T47D (cell line): ENCODE measurements at places on chromosomes 13 and 19.

- DNase-seq: no peak
Measured at GRCh38 chr19:29777781-29778309, 33.9 kb upstream of the CCNE1 start.

- no peak for DNase-seq
Measured at GRCh38 chr13:111978546-111978945, 88.4 kb upstream of the SOX1 start.

DNA sequence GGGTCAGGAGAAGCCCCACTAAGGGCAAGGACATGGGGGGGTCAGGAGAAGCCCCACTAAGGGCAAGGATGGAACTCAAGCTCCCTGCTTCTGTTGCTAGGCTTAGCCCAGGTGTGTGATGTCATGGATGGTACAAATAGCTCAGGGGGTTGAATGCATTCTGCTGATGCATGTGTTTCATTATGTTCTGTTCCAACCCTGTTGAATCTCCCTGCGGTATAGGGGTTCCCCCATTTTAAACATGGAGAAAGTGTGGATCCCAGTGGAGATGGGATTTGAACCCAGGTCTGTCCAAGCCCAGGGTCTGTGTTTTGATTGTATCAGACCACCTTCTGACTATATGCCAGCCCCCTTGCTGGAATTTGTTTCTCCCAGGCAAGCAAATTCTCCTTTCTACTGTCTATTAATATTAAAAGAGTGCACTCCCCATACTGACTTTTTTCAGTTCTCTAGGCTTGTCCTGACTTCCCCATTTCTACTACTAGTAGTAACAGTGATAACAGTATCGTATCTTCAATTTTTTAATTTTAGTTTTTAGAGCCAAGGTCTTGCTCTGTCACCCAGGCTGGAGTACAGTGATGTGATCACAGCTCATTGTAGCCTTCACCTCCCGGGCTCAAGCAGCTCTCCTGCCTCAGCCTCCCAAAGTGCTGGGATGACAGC, 6.7 kb downstream of the ZNF865 start:
- no peak for DNase-seq

GRCh38 chr19:44891016-44891882, at the start of gene TOMM40:
TOMM40 (plus strand) TSS chr19:44891254; CDS start chr19:44891416, 162 bp downstream.
- peak; percentile 99 for DNase-seq

GRCh38 chr13:23866420-23867026, 22.7 kb downstream of the MIPEP start:
- no peak for DNase-seq

GRCh38 chr19:33660410-33661124, 38.8 kb downstream of the CHST8 start:
- DNase-seq: no peak

GRCh38 chr13:106534639-106535551, 567 bp downstream of the EFNB2 start:
- peak; percentile 25 for DNase-seq

GRCh38 chr19:4389511-4390016, 10.8 kb downstream of the SH3GL1 start:
- DNase-seq: no peak

- no peak for DNase-seq
Measured at GRCh38 chr13:79869326-79869725, 388.4 kb downstream of the NDFIP2 start.

DNA sequence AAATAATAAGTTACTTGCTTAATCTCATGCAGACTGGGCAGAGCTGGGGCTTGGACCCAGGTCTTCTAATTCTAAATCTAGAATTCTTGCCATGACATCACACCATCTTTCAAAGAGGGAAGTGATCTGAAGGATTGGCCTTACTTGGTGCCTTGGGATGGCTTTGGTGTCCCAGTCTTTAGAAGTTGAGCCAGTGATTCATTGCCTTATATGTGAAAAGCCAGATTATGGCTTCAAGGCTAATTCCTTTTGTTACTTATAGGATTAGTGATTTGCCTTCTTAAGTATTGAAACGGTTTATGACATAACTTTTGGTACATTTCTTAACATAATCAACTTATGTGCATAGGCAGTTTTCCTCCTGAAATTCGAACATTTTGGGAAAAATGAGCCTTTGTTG, 14.9 kb downstream of the COG3 start:
- DNase-seq: no peak

- no peak for DNase-seq
Measured at GRCh38 chr13:31035185-31035965, 102.9 kb downstream of the TEX26 start.

DNA sequence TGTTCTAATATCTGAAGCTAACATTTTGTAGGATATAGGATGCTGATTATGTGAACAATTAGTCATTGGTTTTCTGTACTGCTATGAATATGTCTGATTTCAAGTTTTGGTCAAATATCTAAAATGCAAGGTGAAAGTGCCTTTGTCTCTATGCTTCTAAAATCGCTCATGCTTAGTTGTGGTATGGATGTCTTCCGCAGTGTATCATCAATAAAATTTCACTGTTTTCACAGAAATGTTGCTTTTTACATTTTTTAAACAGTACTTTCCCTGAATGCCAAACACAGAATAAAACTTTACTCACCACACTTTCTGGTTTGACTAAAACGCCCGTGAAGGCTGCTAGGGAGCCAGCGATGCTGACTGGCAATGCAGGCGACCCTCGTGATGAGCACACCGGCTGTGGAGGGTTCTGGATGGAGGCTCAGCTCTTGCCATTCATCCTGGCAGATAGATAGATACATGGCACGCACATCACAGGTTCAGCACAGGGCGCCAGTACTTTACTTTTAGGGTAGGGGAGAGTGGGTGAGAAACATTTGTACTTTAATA, 40.1 kb downstream of the SLC7A9 start:
- DNase-seq: no peak

- no peak for DNase-seq
Measured at GRCh38 chr13:109355166-109355565, 431.2 kb downstream of the IRS2 start.

GRCh38 chr19:8655340-8655709, 24.9 kb downstream of the NFILZ start:
- DNase-seq: no peak

DNA sequence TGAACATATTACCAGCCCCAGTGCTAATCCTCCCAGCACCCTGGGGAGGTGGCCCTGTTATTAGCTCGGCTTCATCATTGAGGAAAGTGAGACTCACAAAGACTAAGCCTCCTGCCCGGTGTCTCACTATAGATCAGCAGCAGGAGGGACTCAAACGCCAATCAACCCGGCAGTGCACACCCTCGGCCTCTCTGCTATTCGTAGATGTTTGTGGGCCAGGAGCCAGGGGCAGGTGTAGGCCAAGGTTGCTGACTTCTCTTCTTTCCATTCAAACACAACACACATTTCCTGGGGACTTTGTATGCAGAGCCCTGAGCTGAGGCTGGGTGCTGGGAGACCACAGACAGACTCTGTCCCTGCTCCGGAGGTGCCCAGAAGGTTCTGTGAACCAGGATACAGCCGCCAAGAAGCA, 9.4 kb upstream of the SBK3 start:
- no peak for DNase-seq

DNA sequence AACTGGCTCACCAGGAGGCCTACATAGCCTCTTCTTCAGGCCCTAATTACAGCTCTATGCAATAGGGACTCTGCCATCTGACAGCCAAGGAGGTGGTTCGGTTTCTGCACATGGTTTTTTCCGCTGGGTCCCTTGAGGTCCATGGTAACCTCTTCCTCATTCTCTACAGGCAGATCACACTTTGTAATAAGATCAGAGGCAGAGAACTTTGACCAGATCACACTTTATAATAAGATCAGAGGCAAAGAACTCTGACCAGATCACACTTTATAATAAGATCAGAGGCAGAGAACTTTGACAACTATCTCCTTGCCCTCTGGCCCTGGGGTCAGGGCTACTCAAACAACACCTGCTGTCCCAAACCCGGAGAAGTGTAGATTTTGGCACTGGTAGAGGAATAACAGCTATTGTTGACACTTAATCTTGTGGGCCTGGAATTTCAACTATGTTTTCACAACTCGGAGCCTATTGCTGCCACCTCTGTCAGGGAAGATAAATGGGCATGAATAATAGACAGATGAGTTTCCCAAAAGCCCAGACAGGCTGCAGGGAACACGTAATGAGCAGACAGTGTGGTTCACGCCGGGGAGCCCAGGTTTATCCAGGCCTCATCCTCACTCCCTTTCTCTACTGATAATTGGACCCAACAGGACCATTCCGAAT, 246.1 kb downstream of the UQCRFS1 start:
- DNase-seq: peak; percentile 37

DNA sequence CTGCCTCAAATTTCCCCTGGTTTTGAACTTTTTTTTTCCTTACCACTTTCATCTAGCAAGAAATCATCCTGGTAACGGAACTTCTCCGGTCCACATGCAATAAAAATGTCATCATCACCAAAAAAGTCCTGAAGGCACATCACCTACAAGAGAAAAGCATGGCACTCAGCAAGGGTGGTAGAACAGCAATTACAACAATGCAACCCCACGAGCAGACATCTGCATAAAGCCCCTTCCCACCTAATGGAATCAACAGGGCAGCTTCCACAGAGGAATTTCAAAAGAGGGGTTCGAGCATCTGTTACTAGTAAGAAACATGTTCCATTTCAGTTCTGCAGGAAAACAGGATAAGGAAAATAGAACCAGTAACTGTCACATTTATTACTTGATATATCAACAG, 183.9 kb downstream of the DCLK1 start:
- DNase-seq: no peak

- no peak for DNase-seq
Measured at GRCh38 chr19:10805065-10805757, 30.8 kb downstream of the TMED1 start.

DNA sequence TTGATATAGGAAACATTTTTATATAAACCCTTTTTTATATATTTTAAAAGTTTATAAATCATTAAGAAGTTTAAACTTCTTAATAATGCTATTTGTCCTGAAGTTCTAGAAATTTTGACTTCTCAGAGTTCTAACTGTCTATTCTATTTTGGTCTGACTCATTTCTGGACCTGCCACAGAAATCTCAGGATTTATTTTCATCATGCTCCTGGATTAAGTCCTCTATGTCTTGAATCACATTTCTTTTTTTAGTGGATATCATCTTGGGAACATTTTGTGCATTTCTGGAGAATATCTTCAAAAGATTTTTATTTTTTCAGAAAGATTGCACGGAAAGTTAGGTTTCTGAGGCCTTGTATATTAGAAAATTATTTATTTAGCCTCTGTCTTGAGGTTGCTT, 289.1 kb downstream of the NDFIP2 start:
- no peak for DNase-seq

- DNase-seq: no peak
Measured at GRCh38 chr13:79128158-79128557, 277.9 kb downstream of the RBM26 start.

DNA sequence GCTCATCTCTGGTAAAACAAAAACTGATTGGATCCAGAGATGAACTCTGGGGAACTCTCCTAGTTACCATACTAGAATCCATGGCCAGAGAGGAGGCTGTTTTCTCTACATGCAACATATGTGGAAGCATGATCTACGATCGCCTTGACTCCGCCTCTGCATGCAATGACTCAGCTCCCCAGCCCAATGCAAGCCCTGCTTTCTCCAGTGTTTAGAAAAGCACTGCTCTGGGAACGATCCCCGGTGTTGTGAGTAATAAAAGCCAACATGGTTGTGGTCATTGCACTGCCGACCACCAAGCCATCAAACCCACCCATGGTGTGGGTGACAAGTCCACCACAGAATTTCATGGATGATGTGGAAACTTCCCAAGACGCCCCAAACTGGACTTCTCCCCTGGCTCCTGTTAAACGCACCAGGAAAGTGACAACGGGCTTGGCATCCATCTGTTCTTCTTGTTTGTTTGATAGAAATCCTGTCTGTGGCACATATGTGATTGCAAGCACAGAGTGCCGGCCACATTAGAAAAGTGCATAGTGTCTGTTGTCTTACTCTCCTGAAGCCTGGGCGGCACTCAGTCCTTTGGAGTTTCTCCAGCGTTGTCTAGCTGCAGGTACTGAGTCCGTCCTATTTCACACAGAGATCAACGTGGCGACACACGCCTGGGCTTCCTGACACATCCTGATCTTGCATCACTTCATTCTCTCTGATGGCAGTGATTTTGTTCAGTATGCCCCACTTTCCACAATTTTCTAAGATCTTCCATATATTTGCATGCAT, 36.4 kb upstream of the VSTM2B start:
- DNase-seq: no peak

GRCh38 chr13:24272452-24273161, 36.8 kb upstream of the C1QTNF9 start:
- DNase-seq: no peak

GRCh38 chr13:54029226-54029625, 1000.6 kb downstream of the OLFM4 start:
- DNase-seq: no peak

DNA sequence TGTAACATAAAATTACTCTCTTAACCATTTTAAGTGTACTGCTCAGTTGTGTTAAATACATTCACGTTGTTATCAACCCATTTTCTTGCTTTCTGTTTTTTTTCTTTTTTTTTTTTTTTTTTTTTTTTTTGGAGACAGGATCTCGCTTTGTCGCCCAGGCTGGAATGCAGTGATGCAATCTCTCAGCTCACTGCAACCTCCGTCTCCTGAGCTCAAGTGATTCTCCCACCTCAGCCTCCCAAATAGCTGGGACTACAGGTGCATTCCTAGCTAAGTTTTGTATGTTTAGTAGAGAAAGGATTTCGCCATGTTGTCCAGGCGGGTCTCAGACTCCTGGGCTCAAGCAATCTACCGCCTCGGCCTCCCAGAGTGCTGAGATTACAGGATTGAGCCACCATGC, 42.5 kb upstream of the C13orf42 start:
- DNase-seq: no peak

GRCh38 chr19:45782820-45783785, 813 bp upstream of the DMPK start:
- DNase-seq: peak; percentile 33

DNA sequence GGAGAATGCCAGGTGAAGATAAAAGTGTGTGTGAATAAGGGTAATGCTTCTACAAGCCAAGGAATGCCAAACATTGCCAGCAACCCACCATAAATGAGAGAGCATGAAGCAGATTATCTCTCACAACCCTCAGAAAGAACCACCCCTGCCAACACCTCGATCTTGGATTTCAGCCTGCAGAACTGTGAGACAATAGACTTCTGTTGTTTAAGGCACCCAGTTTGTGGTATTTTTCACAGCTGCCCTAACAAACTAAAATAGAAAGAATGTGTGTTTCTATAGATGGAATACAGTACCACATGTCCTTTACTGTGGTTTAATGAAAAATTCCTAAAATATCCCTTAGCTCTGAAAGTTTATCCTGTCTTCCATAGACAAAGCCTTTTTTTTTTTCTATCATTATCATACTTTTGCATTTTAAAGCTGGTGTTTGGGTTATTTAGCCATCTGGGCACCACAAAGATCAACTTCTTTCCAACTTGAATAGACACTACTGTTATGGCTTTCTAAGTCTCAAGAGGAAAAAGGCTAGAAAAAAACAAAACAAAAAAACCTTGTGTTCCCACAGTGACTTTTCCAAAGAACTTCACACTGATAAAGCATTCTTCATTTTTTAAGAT, 505.6 kb downstream of the KCTD12 start:
- DNase-seq: no peak

DNA sequence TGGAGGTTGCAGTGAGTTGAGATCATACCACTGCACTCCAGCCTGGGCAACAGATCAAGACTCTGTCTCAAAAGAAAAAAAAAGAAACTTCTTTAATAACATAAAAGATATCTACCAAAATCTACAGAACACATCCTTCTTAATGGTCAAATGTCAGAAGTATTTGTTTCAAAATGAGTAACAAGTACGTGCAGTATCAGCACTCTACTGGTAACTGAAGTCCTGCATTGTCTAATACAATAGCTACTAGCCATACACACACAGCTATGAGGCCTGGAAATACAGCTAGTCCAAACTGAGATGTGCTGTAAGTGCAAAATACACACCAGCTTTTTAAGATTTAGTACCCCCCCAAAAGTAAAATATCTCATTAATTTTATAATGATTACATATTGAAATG, 88.1 kb downstream of the TSC22D1 start:
- DNase-seq: no peak
